ENCODE measurements at places on chromosomes 5 and 9. TPM values are rescaled to one million over a fixed set of nuclear protein-coding genes. Genes with fewer than 3 reads are reported as not detected.

Gene LEAP2
- total RNA-seq: 0.61 TPM

DNA sequence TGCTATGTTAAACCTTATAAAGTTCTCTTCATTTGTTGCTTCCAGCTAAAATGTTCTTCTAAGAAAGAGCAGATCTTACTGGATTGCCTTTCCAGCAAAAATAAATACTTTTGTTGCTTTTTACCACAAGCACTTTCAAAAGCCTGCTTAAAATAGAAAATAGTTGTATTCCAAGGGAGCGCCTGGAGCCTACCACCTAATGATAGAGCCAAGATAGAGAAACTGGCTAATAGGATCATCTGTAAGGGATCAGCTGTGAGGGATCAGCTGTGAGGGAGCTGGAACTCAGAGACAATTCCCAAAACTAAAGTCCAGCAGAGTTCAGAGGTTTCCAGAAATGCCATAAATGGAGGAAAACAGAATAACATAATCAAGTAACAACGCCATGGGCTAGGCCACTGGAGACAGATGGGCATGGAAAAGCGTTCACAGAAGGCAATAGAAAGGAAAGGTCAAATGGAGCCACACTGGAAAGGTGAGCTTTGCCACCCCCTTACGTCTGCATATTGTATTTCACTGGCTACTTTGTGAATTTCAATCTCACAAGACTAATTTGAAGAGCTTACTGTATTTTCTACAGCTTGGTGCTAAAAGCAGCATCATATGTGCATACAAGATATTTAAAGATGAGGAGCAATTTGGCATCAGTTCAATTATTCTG, 140.6 kb upstream of the TLE4 start:
- H3K4me3 ChIP-seq: no peak overlapping the region
- H3K36me3 ChIP-seq: no peaks in the 10 kb centered on the region
- H3K27me3 ChIP-seq: no peaks in the 10 kb centered on the region
- no peak overlapping the region for H3K27ac ChIP-seq
- H3K4me1 ChIP-seq: no peaks in the 10 kb centered on the region
- no peak for DNase-seq

Gene ROR2
- 0.15 TPM for total RNA-seq

- H3K4me3 ChIP-seq: no peak overlapping the region
- H3K27ac ChIP-seq: no peak overlapping the region
- H3K4me1 ChIP-seq: no peaks in the 10 kb centered on the region
- no peaks in the 10 kb centered on the region for H3K36me3 ChIP-seq
- no peak for DNase-seq
- H3K27me3 ChIP-seq: no peaks in the 10 kb centered on the region
Observed at GRCh38 chr5:38709678-38710306, 136.0 kb upstream of the OSMR start.

Gene DMRT3
- 0.17 TPM for total RNA-seq

Gene ACSL6
- 0.52 TPM for total RNA-seq
